ENCODE measurements at places on chromosomes 11 and 22.

- no peak for DNase-seq
Observed at GRCh38 chr11:91932151-91932821, 292.3 kb upstream of the FAT3 start.

DNA sequence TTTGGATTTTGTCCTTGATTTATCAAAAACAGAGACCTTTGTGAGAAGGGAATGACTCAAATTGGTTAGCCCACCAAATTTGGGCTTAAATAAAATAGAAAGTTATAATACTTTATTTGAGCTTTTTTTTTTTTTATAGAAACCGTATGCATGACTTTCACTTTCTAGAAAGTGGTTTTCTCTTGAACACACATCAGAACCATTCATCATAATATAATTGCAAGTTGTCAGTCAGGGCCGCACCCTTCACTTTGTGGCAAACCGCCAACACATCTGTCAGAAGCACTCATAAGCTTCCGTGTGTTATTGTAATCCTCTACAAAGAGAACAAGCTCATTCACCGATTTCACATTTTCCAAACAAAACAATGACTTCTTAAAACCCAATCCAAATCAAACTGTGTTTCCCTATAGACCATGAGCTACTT lies 76.1 kb downstream of the SOX6 start:
- DNase-seq = no peak

DNA sequence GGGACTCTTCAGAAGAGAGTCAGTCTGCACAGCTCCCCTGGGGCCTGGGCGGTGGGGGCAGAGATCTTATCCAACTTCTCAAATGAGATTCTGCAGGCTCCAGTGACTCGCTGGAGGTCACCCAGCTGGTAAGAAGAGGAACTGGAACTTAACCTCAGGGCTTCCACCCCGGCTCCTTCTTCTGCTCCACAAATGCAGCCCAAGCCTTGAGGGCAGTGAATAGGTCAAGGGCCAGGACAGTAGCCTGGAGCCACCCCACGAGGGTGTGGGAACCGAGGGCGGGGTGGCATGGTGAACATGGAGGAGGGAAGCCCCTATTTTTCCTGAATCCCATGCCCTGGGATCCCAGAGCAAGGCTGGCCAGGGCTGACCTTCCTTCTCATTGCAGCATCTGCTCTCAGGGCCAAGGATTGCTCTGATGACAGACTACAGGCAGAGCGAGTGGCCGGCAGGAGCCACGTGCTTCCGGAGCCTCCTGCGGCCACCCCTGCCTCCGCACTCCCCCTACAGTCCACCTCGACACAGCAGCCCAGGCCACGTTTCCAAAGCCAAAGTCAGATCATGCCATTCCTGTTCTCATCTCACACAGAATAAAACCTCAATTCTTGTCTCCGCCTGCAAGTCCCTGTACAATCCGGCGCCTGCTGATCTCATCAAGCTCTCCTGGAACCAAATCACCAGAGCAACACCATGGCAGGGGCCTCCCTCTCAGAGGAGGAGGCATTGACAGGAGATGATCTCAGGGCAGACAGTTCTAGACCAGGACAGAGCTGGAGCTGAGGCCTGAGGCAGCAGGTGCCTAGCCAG lies 21.1 kb upstream of the UPK3A start:
- DNase-seq = no peak

- no peak for DNase-seq
Observed at GRCh38 chr22:38860283-38861169, 11.5 kb downstream of the CBX6 start.

DNA sequence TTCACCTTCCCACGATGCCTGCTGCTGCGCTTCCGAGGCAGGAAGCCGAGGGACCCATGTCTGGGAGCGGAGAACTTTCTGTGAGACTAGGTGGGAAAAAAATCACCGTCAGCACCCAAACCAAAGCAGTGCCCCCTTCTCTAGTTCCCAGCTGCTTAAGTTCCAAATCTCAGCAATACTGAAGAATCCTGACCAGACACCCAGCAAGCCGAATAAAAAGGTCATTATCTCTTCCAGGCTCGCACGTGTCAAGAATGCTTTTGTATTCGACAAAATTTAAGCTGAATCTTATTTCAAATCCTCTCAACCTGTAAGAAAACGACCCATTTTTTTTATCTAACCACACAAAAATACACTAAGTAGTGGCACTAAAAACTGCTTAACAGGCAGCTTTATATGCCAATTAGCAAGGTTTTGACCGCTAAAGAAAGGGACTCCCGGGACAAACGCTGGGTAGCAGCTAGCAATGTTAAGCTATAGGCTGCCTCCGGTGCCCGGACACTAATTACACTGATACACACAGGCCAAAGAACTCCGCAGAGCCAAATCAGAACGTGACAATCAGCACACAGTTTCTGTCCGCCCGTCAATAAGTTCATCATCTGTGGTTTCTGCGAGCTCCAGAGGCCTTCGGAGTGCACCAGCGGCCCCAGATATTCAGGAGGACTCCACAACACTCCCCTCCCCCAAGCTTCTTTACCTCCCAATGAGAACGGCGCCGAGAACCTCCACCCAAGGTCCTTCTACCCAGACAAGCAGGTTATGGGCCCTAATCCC lies 728 bp downstream of the RPL3 start:
- DNase-seq = no peak

- DNase-seq = no peak
Observed at GRCh38 chr22:34976474-34976873, 89.5 kb upstream of the ISX start.

GRCh38 chr11:96331699-96332116 lies 11.3 kb downstream of the MAML2 start:
- DNase-seq = no peak

DNA sequence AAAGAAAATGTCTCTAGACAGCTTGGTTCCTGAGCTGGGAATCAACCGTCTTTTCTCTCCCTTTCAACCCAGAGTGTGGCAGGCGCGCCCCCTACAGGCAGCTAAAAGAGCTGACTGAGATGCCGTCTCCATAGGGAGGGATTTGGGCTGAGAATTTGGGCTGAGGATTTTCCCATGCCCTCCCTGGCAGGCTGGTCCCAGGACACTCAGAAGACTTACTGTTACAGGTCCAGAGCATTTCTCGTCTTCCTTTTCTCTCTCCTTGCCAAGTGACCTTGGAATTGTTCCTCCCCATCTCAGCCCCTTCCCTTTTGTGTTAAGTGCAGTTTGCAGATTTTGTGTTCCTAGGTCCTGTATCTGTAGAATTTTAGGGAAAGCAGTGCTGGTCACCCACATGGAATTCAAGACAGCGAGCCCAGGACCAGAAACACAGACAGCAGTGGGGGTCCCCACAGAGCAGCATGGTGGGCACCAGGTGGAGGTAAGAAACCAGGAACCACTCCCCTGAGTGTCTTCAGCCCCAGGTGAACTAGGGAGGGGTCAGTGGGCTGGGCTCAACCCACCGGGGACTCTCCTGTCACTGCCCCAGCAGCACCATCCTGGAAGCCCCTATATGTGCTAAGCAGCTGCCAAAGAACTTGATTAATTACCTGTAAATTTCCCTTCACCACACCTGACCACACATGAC lies 9.9 kb upstream of the IGLL5 start:
- DNase-seq = peak; percentile 76

DNA sequence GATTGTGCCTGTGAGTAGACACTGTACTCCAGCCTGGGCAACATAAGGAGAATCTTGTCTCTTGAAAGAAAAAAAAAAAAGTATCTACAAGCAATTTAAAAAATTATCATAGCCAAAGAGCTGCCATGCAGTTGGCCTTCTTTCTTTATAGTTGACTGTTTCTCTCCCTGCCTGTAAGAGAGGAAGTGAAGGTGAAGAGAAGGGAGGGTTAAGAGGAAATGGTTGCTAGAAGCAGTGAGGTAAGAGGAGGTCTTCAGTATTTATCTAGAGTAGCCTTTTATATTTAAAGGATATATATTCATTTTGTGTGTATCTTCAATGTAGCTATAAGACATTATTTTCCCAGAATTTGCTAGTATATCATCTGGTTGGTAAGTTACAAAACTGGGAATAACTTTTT lies 217.9 kb downstream of the TMEM135 start:
- no peak for DNase-seq

GRCh38 chr11:134118006-134118405 lies 49.1 kb downstream of the JAM3 start:
- DNase-seq = no peak

- DNase-seq = no peak
Observed at GRCh38 chr11:126830216-126830806, 170.3 kb downstream of the KIRREL3 start.

- DNase-seq = no peak
Observed at GRCh38 chr11:101686514-101686913, 102.7 kb upstream of the TRPC6 start.

GRCh38 chr11:68430801-68431200 lies 29.8 kb upstream of the PPP6R3 start:
- no peak for DNase-seq

- peak; percentile 64 for DNase-seq
Observed at GRCh38 chr11:117953024-117953671, 23.9 kb upstream of the TMPRSS13 start.

DNA sequence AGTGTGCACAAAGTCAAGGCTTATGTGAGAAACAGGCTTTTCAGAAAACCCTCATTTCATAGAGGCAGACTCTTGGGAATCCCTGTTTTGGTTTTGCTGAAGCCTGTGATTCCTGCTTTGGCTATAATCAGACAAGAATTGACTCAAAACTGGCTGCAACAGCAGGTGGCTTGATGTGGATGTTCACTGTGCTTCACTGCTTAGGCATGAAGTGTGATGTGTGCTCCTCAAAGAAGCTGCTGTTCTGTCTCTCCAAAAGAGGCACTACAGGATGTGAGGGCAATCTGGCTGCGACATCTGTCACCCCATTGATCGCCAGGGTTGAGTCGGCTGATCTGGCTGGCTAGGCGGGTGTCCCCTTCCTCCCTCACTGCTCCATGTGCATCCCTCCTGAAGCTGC lies 103.5 kb downstream of the C11orf58 start:
- DNase-seq = no peak

GRCh38 chr11:132718711-132719671 lies 813.3 kb downstream of the OPCML start:
- DNase-seq = peak; percentile 45

- DNase-seq = no peak
Observed at GRCh38 chr11:12001186-12001585, 7.2 kb downstream of the DKK3 start.

- DNase-seq = no peak
Observed at GRCh38 chr22:27073601-27074425, 416.4 kb downstream of the MIAT start.

- DNase-seq = no peak
Observed at GRCh38 chr22:26672060-26672471, 14.7 kb downstream of the MIAT start.

DNA sequence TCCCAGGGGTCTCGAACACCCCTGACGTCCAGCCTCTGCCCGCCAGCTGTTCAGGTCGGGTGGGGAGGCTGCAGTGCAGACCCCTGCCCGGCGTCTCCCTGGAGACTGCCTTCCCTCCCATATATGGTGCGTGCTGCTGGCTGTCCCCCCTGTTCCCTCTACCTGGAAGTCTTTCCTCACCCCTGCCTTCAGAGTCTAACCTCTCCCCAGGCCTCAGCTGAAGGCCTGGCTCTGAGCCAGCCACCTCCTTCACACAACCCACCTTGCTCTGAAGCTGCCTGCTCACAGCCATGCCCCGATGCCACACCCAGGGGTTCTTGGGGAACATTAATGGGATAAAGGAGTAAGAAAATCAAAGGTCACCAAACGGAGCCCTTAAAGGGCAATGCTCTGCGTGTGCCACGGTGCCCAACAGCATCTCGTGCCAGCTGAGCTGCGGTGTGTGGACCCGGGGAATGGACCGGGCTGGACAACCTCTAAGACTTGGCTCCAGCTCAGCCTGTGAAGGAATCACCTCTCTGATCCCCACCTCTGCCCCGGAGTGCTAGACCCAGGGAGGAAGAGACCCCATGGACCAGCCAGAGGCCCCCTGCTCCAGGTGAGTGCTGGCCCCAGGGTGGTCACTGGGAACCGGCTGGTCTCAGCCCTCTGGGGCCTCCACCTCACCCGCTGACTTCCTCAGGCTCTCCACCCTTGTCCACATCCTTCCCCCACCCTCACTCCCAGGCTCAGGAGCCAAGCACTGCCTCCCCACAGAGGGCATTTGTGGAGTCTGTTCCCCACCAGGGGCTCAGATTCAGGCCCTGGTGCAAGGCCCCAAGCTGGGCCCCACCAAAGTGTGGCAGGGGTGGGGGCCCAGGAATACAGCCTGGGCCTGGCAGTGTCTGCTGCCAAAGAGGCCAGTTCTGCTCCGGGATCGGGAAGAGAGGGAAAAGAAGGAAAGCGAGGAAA lies at the start of gene NLRP6:
TSS of gene NLRP6 (plus strand) at position 407 of the 951 bp plus-strand sequence. CDS start at position 570, 163 bp downstream.
- DNase-seq = no peak

- no peak for DNase-seq
Observed at GRCh38 chr11:59545179-59546020, 34.1 kb downstream of the OR4D9 start.

GRCh38 chr11:133553885-133554740 lies 21.8 kb upstream of the OPCML start:
- DNase-seq = no peak

GRCh38 chr11:38392176-38392575 lies 1794.1 kb upstream of the RAG2 start:
- DNase-seq = no peak

- no peak for DNase-seq
Observed at GRCh38 chr11:123526027-123526805, 96.1 kb downstream of the GRAMD1B start.

GRCh38 chr22:25845985-25846745 lies 104.2 kb downstream of the MYO18B start:
- DNase-seq = no peak

- no peak for DNase-seq
Observed at GRCh38 chr22:38417252-38418060, 37.5 kb downstream of the KCNJ4 start.

- DNase-seq = no peak
Observed at GRCh38 chr22:22410121-22410520, 98.4 kb downstream of the ZNF280B start.

- DNase-seq = no peak
Observed at GRCh38 chr11:121533601-121534000, 80.8 kb upstream of the SORL1-AS1 start.

DNA sequence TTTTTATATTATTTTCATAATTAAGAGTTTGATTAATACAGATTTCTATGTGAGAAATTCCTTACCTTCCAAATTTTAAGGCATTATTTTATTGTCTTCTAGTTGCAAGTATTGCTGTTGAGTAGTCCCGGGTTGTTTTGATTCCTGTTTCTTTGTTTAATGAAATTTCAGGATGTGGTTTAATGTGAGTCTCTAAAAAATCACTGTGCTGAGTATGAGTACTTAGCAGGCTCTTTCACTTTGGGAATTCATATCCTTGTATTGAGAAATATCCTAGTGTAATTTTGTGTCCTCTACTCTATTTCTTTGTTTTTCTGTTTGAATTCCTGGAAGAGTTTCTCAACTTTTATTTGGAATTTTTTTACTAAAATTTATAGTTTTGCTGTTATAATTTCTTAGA lies 113.2 kb downstream of the TMEM135 start:
- DNase-seq = no peak
